ENCODE measurements at places on chromosomes 3 and 15.

GRCh38 chr3:16430717-16431630 lies 82.5 kb downstream of the RFTN1 start:
- DNase-seq, result no peak

- DNase-seq, result no peak
Observed at GRCh38 chr3:54215521-54215920, 93.2 kb downstream of the CACNA2D3 start.

- no peak for DNase-seq
Observed at GRCh38 chr3:13200946-13201345, 127.7 kb upstream of the IQSEC1 start.

GRCh38 chr15:90316139-90316538 lies 35.9 kb upstream of the ZNF774 start:
- no peak for DNase-seq

DNA sequence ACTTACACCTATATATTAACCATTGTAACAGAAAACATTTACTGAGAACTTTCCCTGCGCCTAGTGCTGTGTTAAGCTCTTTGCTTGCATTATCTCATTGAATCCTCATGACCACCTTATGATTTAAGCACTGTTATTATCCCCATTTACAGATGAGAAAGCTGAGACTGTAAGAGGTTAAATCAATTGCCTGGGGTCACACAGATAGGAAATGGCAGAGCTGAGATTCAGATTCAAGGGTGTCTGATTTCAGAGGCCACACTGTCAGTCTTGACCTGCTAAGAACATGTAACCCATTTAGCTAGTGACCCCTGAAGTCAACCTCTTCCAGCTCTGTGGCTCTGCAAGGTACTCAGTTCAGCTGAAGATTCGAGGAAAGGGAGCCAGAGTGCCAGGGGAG lies 143.9 kb downstream of the TLE3 start:
- DNase-seq, result no peak

GRCh38 chr3:71779674-71780377 lies 5.1 kb downstream of the PROK2 start:
- DNase-seq, result no peak

GRCh38 chr3:141629976-141630375 lies 108.1 kb upstream of the RNF7 start:
- no peak for DNase-seq

GRCh38 chr3:151871639-151872468 lies 1.6 kb upstream of the SUCNR1 start:
- no peak for DNase-seq

- DNase-seq, result no peak
Observed at GRCh38 chr3:37969596-37970100, 20.9 kb upstream of the VILL start.

DNA sequence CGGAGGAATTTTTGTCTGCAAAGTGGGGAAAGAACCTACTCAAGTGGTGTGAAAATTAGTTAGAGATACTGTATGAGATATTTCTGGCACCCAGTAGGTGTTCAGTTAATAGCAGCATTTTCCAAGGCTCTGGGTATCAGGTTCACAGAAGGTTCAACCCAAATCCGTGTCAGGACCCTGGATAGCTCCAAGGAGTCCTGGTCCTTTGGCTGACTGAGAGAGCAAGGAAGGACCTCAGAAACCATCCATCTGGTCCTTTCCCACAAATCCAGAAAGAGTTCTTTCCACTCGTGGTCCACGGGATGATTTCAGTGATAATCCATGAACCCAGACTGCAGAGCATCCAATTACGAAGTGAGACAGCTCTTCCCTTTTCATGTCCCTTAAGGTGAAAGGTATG lies 51.4 kb downstream of the SLC6A11 start:
- no peak for DNase-seq

DNA sequence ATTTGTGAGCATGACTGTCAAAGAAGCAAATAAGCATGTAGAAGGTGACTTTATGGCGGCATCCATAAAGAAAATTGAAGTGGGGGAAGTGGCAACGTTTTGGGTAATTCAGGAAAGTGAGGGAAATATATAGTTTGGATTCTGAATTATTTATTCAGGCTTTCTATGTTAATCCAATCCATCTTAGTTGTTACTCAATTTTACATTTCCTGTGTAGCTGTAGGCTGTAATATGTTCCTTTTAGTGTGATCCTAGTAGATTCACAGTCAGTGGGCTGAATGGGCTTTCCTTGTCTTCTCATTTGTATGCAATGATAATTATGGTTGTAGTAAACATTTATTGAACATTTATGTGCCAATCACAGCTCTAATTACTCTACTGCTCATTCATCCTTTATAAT lies 654.1 kb downstream of the EDEM1 start:
- DNase-seq, result no peak

DNA sequence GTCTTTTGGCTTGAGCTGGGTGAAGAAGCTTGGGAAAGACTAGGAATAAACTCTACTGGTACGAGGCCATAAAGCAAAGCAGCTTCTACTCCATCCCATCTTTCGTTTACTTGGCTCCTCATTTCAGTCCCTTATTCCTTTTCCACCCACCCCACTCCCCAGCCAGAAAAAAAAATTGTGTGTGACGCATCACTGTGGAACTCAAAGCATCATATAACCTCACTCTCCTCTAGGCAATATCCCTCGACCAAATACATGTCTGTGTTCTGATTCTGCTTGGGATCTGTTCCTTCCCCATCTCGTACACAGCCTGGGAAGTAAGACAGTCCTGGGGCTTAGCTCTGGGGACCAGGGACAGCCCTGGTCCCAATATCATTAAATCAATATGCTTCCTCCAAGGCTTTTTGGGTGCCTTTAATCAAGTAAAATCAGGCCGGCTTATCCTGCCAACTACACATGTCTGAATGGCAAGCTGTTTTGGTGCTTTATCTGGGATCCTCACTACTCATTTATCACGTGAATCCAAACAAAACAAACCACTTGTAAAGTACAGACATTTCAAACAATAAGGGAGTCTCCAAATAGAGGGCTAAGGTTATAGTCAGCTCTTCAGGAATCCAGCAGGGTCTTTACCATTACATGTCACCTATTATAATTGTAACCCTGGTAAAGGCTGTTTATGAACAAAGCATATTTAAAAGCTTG lies 74.9 kb upstream of the ZBED2 start:
- DNase-seq, result no peak

DNA sequence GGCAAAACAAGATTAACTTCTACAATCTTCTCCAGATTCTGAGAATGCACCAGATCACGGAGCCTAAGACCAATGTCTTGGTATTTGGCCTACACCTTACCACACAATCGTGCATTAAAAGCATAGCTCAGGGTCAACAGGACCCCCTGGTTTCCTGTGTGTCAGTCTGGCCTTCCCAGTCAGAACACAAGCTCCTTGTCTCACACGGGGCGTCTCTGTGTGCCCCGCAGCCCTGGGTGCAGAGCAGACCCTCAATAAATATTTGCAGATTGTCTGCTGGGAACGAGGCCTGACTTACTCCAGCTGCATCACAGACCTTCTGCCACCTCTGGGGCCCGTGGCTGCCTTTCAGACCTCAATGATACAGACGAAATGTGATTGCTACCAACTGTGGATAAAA lies 82.5 kb upstream of the CTNNB1 start:
- no peak for DNase-seq

DNA sequence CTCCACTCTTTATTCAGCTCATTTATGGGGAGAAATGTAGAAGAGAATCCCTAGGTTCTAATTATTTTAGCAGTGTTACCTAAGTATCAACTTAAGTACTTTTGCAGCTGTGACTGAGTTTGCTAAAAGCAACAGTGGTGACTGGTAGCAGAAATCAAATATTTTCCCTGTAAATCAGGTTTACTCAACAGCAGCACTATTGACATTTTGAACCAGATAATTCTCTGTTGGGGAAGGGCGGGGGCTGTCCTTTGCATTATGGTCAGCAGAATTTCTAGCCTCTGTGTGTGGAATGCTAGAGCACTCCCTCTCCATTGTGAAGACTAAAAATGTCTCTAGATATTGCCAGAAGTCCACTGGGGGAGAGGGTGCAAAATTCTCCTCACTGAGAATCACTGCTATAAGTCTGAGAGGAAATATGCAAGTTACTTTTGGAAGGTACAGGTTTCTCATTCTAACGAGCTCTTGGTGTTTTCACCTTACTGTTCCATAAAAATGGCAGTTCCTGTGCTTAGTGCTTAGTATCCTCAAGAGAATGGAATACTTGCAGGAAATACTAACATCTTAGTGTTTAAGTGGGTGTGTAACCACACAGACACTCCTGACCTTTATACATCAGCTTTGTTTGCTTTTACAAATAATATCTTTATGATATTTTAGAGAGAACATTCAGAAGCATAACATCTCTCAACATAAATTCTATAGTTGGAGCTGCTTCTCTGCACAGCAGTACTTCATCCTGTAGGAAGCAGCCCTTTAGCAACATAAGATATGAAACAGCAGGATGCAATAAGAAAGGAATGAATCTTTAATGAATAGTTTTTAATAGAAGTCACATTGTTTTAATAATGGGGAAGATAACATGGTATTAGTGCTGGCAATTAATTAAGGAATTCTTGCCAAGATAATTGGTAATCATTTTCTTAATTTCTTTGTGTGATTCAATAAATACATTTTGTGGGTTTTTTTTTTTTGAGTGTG lies 246.5 kb upstream of the GOLIM4 start:
- no peak for DNase-seq

DNA sequence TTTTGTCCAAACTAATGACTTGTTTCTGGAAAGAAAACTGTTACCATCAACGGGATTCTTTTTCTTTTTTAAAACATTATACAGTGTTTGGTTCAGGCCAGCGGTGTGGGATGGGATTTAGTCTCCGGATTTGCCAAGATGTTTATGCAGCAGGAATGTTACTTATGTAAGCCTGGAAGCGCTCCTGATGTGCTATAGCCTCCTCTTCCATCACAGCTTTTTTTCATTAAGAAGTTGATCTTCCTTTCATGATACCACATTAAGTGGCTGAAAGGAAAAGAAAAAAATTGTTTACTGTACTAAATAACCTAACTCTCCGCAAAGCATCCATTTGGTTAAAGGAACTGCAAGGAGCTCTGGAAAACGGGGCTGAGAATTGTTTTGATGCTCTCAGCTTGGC lies 120.5 kb upstream of the ALDH1A3 start:
- no peak for DNase-seq

GRCh38 chr3:39184081-39184967 lies 8.1 kb downstream of the XIRP1 start:
- no peak for DNase-seq

DNA sequence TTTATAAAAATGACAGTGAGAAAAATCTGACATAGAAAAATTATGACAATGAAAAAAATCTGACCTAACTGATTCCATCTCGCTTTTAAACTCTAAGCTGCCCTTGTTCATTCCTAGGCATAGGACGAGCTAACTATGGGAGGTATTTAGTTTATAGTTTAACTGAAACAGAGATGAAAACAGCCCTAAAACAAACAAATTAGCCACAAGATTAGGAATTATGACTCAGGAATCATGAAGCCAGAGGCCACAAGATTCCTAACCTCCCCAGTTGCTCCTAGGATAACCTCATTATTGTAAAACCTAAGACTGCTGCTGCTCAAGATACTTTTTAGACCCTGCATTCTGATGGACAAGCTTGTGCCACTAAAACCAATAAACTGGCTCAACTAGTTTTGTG lies 122.7 kb upstream of the MNS1 start:
- DNase-seq, result no peak

- no peak for DNase-seq
Observed at GRCh38 chr15:58521293-58521991, 89.7 kb downstream of the LIPC start.
